ENCODE measurements at places on chromosomes 3 and 15.

- no peaks in the 10 kb centered on the region for H3K4me1 ChIP-seq
- no peak overlapping the region for H3K27ac ChIP-seq
- H3K36me3 ChIP-seq: no peaks in the 10 kb centered on the region
- H3K27me3 ChIP-seq: peaks cover 5% of the 10 kb centered on the region
- no peak overlapping the region for H3K4me3 ChIP-seq
Observed at GRCh38 chr3:130299531-130299930, 45.9 kb upstream of the COL6A5 start.

- H3K36me3 ChIP-seq: peaks cover 25% of the 10 kb centered on the region
- DNase-seq: no peak
- peak overlapping the region; percentile 81 for H3K4me3 ChIP-seq
- no peaks in the 10 kb centered on the region for H3K27me3 ChIP-seq
- peak overlapping the region; percentile 82 for H3K27ac ChIP-seq
Observed at GRCh38 chr15:101252836-101253235, 988 bp upstream of the CHSY1 start.

- peaks cover 10% of the 10 kb centered on the region for H3K36me3 ChIP-seq
- H3K4me1 ChIP-seq: no peaks in the 10 kb centered on the region
- no peak overlapping the region for H3K4me3 ChIP-seq
- no peak for DNase-seq
- H3K27me3 ChIP-seq: no peaks in the 10 kb centered on the region
Observed at GRCh38 chr3:172354931-172355499, 93.2 kb downstream of the GHSR start.

GRCh38 chr15:97196048-97197014, 764.2 kb upstream of the ARRDC4 start:
- no peaks in the 10 kb centered on the region for H3K4me1 ChIP-seq
- no peak overlapping the region for H3K4me3 ChIP-seq
- H3K27ac ChIP-seq: no peak overlapping the region
- no peaks in the 10 kb centered on the region for H3K36me3 ChIP-seq
- no peak for DNase-seq
- H3K27me3 ChIP-seq: no peaks in the 10 kb centered on the region

- H3K27ac ChIP-seq: no peak overlapping the region
- no peak for DNase-seq
- H3K27me3 ChIP-seq: no peaks in the 10 kb centered on the region
Observed at GRCh38 chr3:83938491-83938890, 1020.3 kb upstream of the CADM2 start.

DNA sequence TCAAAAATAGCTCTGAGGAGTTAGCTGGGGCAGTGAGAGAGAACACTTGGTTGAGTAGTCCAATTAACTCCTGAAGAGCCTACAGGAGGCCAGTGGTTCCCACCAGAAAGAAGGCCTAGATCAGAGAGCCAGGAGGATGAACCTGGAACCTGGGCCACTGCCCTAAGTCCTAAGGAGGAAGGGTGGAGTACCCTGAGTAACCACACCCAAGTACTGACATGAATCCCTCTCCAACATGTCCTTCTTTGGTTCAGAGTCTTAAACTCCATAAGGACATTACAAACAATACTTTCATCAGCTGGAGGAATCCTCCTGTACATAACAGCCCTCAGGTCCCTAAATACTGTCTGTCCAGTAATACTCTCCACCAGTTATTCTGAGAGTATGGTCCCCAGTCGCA, 25.6 kb upstream of the C3orf62 start:
- H3K4me3 ChIP-seq: no peak overlapping the region
- peaks cover 31% of the 10 kb centered on the region for H3K36me3 ChIP-seq
- DNase-seq: no peak

DNA sequence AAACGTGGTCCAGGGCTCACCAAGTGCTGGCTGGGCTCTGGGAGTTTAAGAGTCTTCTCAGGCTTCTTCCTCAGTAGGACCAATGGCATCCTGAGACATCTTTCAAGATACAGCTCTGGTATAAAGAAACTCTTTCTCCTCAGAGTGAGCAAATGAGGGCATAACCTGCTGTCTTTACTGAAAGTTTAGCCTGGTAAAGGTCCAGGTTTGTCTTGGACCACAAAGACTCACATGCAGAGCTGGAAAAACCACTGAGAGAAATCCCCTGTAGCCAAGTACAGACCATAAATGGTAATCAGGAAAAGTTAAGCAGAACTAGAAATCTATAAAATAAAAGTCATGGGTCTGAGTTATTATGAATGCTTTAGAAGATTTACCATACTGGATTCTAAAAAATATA, 23.1 kb downstream of the CD47 start:
- H3K4me3 ChIP-seq: no peak overlapping the region
- H3K36me3 ChIP-seq: peaks cover 76% of the 10 kb centered on the region
- peak overlapping the region; percentile 25 for H3K27ac ChIP-seq
- DNase-seq: no peak
- H3K27me3 ChIP-seq: no peaks in the 10 kb centered on the region
- peaks cover 85% of the 10 kb centered on the region for H3K4me1 ChIP-seq

DNA sequence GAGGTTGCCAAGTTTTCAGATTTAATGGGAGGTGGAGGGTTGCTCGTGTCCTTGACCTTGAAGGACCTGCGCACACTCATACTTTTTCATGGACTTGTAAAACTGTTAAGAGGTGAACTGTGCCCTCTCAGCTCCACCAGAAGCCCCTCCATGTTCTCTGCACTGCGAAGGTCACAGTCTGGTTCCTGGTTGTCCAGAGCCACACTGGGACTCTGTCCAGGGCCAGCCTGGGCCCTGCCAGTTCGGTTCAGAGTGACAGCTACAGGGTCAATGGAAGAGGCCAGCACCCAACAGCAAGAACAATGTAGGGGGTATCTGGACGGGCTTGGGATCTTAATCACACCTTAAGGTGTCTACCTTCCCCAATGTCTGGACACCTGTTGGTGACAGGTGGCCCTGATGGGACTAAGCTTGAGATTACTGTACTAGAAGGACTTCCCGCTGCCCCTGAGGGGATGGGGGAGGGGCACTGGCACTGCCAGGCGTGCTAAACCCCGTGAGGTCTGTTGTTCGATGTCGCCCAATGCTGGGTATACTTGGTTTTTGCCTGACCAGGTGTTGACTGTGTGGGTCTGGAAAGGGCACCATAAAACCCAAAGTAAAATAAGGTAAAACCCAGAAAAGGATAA, 34.7 kb downstream of the GRK7 start:
- DNase-seq: peak; percentile 24
- peak overlapping the region; percentile 99 for H3K27ac ChIP-seq
- H3K4me1 ChIP-seq: peaks cover 51% of the 10 kb centered on the region
- H3K36me3 ChIP-seq: no peaks in the 10 kb centered on the region
- H3K4me3 ChIP-seq: peak overlapping the region; percentile 85

- no peak for DNase-seq
- H3K27me3 ChIP-seq: no peaks in the 10 kb centered on the region
- no peak overlapping the region for H3K4me3 ChIP-seq
- H3K36me3 ChIP-seq: no peaks in the 10 kb centered on the region
- peaks cover 9% of the 10 kb centered on the region for H3K4me1 ChIP-seq
Observed at GRCh38 chr3:172568701-172569100, 45.5 kb upstream of the TNFSF10 start.

GRCh38 chr15:75214293-75215096, 12.8 kb downstream of the C15orf39 start:
- no peak overlapping the region for H3K27ac ChIP-seq
- DNase-seq: no peak
- H3K4me1 ChIP-seq: peaks cover 8% of the 10 kb centered on the region
- peaks cover 6% of the 10 kb centered on the region for H3K36me3 ChIP-seq
- no peak overlapping the region for H3K4me3 ChIP-seq
